ENCODE measurements at places on chromosomes 1 and 21.

DNA sequence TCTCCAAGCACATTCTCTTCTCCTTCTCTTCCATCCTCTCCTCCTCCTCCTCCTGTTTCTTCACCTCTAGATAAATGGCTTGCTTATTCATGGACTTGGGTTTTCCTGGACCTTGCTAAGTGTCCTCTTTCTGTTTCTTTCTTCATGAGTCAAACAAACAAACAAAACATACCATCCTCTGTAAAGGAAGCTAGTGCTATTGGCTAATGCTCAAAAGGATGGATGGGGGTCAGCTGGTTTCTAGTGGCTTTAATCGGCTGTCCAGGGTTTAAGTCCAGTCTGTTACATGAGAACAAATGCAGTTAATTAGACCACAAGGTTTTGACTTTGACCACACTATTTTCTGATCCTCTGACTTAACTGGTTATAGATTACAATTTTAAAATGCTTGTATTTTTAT lies 83.8 kb upstream of the TSPAN2 start:
- no peaks in the 10 kb centered on the region for H3K27me3 ChIP-seq
- DNase-seq = no peak
- no peak overlapping the region for H3K4me3 ChIP-seq
- no peaks in the 10 kb centered on the region for H3K4me1 ChIP-seq
- no peaks in the 10 kb centered on the region for H3K36me3 ChIP-seq
- no peak overlapping the region for H3K27ac ChIP-seq

DNA sequence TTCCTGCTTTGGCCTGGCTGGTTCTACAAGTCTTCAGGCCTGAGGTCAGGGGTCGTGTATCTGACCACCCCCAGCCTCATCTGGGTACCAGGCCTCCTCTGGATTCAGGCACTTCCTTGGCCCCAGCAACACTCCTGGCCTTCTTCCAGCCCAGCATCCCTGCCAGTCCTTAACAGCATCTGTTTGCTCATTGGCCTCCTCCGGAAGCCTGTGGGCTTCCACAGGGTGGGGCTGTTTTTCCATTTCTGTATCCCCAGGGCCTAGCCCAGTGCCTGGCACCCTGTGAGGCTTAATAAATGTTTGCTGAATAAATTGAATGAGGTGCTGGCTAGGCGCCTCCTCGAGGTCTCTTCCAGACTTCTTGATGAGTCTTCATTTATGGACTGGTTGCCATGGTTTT lies 21.5 kb upstream of the GPR37L1 start:
- no peak overlapping the region for H3K4me3 ChIP-seq
- DNase-seq = no peak
- H3K27ac ChIP-seq = no peak overlapping the region
- H3K4me1 ChIP-seq = no peaks in the 10 kb centered on the region

GRCh38 chr1:26858160-26858559 lies 4.8 kb upstream of the SFN start:
- H3K4me1 ChIP-seq = no peaks in the 10 kb centered on the region
- H3K27me3 ChIP-seq = no peaks in the 10 kb centered on the region
- no peak for DNase-seq
- H3K27ac ChIP-seq = no peak overlapping the region

DNA sequence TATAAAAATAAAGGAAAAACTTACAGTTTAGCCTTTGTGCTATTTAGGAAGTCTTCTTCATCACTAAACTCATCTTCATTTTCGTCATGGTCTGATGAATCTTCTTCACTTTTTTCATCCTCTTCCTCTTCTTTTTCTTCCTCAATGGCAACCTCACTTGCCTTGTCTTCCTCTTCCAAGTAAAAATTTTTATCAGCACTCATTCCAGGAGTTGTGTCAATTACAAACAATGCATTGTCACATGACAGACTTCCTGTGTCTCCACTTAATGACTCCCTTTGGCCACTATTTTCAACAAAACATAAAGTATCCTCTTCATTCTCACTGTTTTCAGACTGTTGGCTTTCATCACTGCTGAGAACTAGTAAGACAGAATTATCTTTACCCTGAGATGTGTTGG lies 2.8 kb downstream of the DNTTIP2 start:
- H3K27me3 ChIP-seq = no peaks in the 10 kb centered on the region
- H3K4me3 ChIP-seq = no peak overlapping the region
- no peak overlapping the region for H3K27ac ChIP-seq
- no peak for DNase-seq

- H3K27ac ChIP-seq = no peak overlapping the region
- H3K36me3 ChIP-seq = no peaks in the 10 kb centered on the region
- H3K4me1 ChIP-seq = no peaks in the 10 kb centered on the region
- no peak for DNase-seq
- no peak overlapping the region for H3K4me3 ChIP-seq
- H3K27me3 ChIP-seq = no peaks in the 10 kb centered on the region
Observed at GRCh38 chr1:59917785-59918180, 8.8 kb downstream of the CYP2J2 start.

DNA sequence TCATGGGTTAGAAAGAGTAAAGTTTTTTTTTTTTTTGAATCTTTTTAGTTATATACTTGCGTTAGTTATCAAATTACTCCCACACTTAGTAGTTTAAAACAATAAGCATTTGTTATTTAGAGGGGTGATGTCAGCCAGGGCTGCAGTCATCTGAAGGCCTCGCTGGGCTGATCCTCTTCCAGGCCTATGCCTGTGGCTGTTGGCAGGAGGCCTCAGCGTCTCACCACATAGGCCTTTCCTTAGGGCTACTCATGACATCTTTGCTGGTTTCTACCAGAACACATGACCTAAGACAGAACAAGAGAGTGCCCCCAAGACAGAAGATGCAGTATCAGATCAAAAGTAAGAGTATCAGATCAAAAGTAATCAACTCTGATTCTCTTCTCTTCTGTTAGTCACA lies 167.4 kb downstream of the HHAT start:
- no peak for DNase-seq
- H3K4me3 ChIP-seq = no peak overlapping the region
- H3K36me3 ChIP-seq = no peaks in the 10 kb centered on the region
- no peak overlapping the region for H3K27ac ChIP-seq
- no peaks in the 10 kb centered on the region for H3K27me3 ChIP-seq

- no peaks in the 10 kb centered on the region for H3K27me3 ChIP-seq
- no peaks in the 10 kb centered on the region for H3K36me3 ChIP-seq
- H3K4me1 ChIP-seq = peaks cover 3% of the 10 kb centered on the region
- H3K27ac ChIP-seq = no peak overlapping the region
Observed at GRCh38 chr21:27168084-27168483, 201.2 kb upstream of the ADAMTS5 start.

GRCh38 chr1:23854568-23854967 lies 13.5 kb downstream of the FUCA1 start:
- no peak overlapping the region for H3K4me3 ChIP-seq
- no peaks in the 10 kb centered on the region for H3K27me3 ChIP-seq
- DNase-seq = no peak
- peaks cover 51% of the 10 kb centered on the region for H3K36me3 ChIP-seq

- H3K27ac ChIP-seq = no peak overlapping the region
- no peaks in the 10 kb centered on the region for H3K27me3 ChIP-seq
- H3K4me1 ChIP-seq = no peaks in the 10 kb centered on the region
- no peak overlapping the region for H3K4me3 ChIP-seq
- H3K36me3 ChIP-seq = no peaks in the 10 kb centered on the region
- DNase-seq = no peak
Observed at GRCh38 chr1:165395478-165395877, 39.0 kb upstream of the LMX1A start.

GRCh38 chr1:89201106-89201794 lies 2.5 kb upstream of the GBP4 start:
- no peak overlapping the region for H3K27ac ChIP-seq
- no peak for DNase-seq
- no peaks in the 10 kb centered on the region for H3K27me3 ChIP-seq
- H3K36me3 ChIP-seq = no peaks in the 10 kb centered on the region

DNA sequence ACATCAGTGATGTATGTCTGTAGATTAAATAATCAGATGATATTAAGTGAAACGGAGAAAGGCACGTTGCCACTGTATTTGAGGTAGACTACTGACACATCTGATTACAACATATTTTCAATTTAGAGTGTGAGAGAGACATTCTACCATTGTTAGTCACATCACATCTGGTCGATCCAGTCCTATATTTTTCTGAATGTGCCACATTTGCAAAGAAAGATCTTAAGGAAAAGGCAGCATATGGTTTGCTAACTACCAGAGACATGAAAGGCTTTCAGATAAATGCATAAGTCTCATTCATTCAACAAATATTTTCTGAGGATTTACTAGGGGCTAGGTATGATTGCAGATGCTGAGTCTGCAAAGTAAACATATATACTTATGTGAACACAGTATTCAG lies 114.3 kb upstream of the RUNX1 start:
- H3K4me1 ChIP-seq = no peaks in the 10 kb centered on the region
- no peaks in the 10 kb centered on the region for H3K36me3 ChIP-seq
- no peaks in the 10 kb centered on the region for H3K27me3 ChIP-seq

DNA sequence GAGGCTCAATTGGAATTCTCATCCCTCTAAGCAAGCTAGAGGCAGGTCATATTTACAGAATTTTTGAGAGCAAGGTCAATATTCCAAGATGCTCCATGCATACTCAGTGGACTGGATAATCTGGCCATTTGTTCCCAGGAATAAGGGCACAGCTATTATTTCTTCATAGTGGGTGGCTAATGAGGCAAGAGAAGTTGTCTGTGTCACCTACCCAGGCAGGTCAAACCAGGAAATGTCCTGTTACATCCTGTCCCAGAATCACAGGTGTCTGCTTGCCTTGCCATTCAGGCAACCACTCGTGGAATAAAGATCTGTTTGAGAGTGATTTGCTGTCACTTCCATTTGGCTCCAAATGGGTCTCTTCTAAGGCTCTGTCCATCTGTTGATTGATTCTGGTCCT lies 85.2 kb upstream of the ZP4 start:
- H3K36me3 ChIP-seq = no peaks in the 10 kb centered on the region
- H3K4me3 ChIP-seq = no peak overlapping the region
- H3K27me3 ChIP-seq = no peaks in the 10 kb centered on the region
- no peak overlapping the region for H3K27ac ChIP-seq
- no peaks in the 10 kb centered on the region for H3K4me1 ChIP-seq

DNA sequence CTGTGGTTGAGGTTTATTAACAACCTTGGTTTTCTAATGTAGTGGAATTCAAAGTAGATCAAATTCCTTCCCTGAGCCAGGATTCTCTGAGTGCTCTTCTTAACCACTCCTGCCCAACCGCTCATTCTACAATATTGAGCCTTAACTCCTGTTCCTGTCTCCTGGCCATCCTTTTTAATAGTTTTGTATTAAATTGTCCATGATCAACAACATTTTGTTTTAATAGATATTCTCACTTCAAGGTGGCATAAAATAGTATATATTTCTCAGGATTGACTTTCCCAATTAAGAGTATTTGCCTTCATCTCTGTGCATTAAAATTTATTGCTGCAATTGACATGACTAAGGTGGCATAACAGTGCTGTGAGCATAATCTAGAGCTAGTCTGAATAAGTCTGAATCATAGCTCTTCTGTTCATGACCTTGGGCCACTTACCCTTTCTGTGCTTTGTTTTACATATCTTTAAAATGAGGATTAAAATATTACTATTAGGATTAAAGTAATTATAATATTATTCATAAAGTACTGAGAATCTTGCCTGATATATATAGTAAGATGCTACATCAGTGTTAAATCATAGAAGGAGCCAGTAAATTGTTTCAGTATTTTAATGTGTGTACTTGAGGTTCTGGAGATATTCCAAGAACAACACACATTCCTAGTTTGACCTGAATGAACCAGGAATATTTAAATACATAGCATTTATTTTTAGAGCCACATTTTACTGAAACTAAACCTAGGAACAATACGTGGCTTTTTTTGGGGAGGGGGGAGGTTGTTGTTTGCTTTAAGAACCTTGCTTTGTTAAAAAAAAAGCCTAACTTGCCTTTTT lies 76.4 kb downstream of the ADGRL2 start:
- peaks cover 21% of the 10 kb centered on the region for H3K4me1 ChIP-seq
- H3K27me3 ChIP-seq = no peaks in the 10 kb centered on the region
- no peak overlapping the region for H3K4me3 ChIP-seq
- no peak for DNase-seq
- H3K36me3 ChIP-seq = no peaks in the 10 kb centered on the region

- DNase-seq = no peak
- no peaks in the 10 kb centered on the region for H3K4me1 ChIP-seq
- no peaks in the 10 kb centered on the region for H3K36me3 ChIP-seq
- no peak overlapping the region for H3K27ac ChIP-seq
- no peak overlapping the region for H3K4me3 ChIP-seq
- no peaks in the 10 kb centered on the region for H3K27me3 ChIP-seq
Observed at GRCh38 chr1:209382231-209383100, 201.0 kb upstream of the CAMK1G start.

GRCh38 chr21:44505673-44506278 lies 34.2 kb downstream of the KRTAP10-1 start:
- no peaks in the 10 kb centered on the region for H3K36me3 ChIP-seq
- DNase-seq = no peak
- peaks cover 63% of the 10 kb centered on the region for H3K27me3 ChIP-seq
- no peak overlapping the region for H3K27ac ChIP-seq

DNA sequence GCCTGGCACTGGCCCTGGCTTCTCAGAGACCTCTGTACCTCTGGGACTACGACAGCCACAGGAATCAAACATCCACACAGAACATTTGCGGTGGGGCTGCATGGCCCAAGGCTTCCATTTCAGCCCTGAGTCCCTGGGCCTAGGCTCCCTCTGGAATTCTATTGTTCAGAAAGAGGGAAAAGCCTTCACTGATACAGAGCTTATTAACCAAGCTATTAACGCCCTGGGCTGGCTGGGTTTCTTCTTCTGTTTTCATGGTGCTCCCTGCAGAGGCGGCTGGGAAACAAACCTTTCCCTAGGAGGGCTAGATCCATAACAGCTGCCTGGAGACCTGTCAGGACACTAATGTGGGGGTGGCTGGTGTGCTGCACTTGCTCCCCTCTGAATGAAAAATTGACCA lies 88.2 kb downstream of the KAZN start:
- no peaks in the 10 kb centered on the region for H3K4me1 ChIP-seq
- DNase-seq = no peak
- no peaks in the 10 kb centered on the region for H3K27me3 ChIP-seq
- H3K27ac ChIP-seq = no peak overlapping the region

DNA sequence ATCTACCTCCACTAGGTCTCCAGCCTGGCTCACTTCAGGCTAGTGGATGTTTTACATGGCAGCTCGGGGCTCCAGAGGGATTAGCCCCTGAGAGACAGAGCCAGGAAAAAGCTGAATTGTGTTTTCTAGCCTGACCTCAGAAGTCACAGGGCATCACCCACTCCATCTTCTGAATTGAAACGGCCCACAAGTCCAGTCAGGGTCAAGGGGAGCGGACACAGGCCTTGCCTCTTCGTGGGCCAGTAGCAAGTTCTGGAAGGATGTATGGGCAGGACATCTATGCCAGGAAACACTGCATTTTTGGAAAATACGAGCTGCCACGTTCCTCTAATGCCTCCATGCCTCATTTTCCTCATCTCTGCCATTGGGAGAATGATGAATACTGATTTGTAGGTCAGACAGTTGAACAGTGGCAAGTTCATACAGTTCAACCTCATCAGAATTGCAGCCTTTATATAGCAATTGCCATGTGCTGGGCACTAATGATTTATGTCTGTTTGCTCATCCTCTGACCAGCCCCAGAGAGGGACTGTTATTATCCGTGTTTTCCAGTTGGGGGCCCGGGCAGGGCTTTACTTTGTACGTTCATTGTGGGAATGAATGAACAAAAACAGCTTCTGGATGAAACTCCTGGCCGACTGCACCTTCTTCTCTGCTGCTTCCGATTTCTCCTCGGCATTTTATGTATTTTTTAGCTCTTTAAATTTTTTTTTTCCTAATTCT lies 23.2 kb upstream of the PCBP3 start:
- no peak for DNase-seq
- no peaks in the 10 kb centered on the region for H3K4me1 ChIP-seq
- peaks cover 50% of the 10 kb centered on the region for H3K27me3 ChIP-seq
- H3K36me3 ChIP-seq = no peaks in the 10 kb centered on the region
- H3K27ac ChIP-seq = no peak overlapping the region

- H3K4me3 ChIP-seq = no peak overlapping the region
- peaks cover 35% of the 10 kb centered on the region for H3K36me3 ChIP-seq
- no peak for DNase-seq
- H3K4me1 ChIP-seq = peaks cover 11% of the 10 kb centered on the region
- H3K27ac ChIP-seq = no peak overlapping the region
Observed at GRCh38 chr1:1542766-1543705, 2.6 kb upstream of the TMEM240 start.
